Activated naive CD4-positive, alpha-beta T cell (primary cell): ENCODE measurements at places on chromosomes 2 and 18.

- DNase-seq, result no peak
These were observed 15.6 kb downstream of the KANSL3 start for GRCh38 chr2:96622544-96622943.

DNA sequence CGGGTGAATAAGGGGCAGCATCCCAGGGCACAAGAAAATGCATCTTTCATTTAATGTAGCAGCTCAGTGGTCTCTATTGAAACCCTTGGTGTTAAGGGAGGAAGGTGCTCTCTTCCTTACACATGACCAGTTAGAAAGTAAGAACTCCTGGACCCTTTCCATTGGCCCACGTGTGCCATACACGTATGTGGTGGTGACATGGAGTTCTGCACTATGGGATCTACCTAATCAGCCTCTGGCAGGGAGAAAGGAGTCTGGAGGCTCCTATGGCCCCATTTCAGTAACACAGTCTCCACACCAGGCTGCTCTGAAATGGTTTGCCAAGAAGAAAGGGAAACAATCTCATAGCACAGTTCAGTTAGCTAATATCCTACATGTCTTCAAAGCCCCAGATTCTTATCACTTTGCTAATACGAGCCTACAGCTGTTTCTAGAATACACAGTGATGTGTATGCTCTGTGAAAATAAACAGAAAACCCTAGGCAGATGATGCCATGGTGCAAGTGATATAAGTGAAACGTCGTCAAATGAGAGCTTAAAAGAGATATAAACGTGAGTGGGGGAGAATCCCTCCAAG lies 7.0 kb downstream of the EFEMP1 start:
- DNase-seq, result no peak

DNA sequence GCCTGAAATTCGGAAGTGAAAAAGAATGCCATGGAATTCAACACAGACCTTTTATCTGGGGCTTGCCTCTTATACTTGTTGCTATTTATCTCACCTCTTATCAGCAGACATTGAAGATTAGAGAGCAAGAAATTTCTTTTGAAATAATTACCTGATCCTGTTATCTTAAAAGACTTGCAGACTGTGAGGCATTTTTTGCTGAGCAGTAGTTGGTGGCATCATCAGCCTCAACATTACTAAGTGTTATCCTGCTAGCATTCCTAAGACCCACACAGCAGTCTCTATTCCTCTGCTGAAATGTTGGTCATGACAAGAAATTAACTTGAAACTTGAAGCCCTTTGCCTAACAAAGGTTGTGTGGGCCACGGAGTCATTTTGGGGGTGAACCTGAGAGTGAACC lies 186.5 kb downstream of the TRIB2 start:
- DNase-seq, result no peak

GRCh38 chr2:118085173-118086023 lies 2.9 kb upstream of the INSIG2 start:
- DNase-seq, result no peak

DNA sequence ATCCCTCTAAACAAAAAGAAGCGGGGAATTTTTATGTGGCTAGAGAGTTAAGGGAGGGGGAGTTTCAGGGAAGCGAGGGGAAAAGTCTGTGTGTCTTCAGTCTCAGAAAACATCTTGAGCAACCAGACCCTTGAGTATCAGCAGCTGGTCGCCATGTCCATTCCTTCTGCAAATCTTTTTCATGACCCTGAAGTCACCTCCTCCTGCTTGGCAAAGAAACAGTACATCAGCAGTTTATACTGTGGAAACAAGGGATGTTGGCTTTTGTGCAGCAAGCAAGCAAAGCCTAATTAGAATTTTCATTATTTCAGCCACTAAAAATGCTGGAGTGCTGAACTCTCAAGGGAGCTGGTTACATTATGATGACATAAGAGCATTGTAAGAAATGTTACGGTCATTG lies 187.4 kb upstream of the SLC8A1 start:
- DNase-seq, result no peak

GRCh38 chr2:8889978-8890377 lies 52.6 kb upstream of the KIDINS220 start:
- no peak for DNase-seq

GRCh38 chr2:148867079-148867769 lies 7.8 kb upstream of the KIF5C start:
- no peak for DNase-seq

- no peak for DNase-seq
These were observed 94.1 kb downstream of the ANKRD44 start for GRCh38 chr2:197216361-197216979.

DNA sequence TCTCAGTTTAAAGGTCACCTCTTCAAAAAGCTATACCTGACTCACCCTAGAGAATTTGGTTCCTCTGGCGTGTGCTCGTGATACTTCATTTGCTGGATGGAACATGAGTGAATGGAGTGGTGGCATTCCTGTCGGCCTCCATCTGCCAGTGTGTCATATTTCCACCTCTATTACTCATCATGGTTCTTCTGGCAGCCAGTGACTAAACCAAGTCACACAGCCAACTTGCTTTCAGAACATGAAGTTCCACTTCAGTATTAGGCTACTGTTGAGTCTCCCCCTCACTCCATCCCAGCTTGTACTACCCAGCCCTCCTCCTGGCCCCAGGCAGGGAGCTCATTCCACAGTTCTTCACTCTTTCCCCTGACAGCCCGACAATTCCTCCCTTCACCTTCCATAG lies 169.8 kb downstream of the MREG start:
- DNase-seq, result no peak

DNA sequence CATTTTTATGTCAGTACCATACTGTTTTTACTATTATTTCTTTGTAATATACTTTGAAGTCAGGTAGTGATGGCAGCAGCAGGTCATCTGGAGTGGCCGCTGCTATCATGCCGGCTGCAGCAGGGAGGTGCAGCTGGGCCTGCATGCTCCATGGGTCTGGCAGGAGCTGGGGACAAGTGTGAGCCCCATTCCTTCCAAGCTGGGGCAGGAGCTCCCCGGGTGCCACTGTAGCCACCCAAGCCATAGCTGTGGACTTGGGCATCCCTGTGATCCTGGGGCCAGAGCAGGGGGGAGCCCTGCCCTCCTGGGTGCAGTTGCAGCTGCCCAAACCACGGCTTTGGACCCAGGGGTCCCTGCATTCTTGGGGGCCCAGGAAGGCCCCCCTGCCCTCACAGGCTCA lies 59.2 kb downstream of the CSRNP3 start:
- DNase-seq, result no peak

DNA sequence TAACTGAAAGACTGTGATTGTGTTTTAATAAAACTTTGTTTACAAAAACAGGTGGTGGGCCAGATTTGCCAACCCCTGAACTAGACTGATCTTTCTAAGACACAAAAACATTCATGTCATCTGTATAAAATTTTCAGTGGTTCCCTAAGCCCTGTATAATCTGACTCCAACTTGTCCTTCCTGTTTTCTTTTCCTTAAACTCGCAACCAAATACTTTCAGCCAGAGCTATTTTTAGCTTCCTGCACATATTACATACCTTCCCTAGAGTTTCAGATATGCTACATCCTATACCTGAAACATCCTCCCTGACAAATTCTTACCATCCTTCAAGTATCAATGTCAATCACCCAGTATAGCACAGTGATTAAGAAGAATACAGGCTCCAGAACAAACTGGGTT lies 4.8 kb downstream of the GCFC2 start:
- no peak for DNase-seq

DNA sequence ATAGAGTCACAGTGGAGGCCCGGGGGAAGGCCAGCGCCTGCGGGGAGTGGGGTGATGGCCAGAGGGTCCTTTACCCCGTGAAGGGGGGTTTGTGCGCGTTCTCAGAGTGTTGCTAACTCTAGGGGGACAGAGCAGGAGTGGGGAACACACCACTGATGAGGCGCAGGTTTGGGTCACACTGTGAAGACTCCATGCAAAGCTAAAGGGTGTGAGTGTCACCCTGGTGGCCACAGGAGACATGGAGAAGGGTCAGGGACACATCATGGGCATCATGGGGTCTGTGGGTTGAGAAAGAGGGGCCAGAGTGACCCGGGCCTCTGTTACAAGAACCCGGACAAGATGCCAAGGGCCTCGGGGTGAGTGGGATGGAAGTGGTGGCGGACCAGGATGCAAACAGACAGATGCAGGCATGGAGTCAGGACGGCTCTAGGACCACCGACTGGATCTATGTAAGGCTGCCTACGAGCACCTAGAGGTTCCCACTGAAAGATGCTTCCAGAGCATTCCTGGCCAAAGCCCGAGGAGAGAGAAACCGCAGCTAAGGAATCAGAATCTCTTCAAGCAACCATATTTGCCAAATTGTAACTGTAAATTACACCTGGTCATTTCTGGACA lies 84.3 kb downstream of the PXDN start:
- DNase-seq, result no peak

- peak; percentile 35 for DNase-seq
These were observed 15.9 kb upstream of the ATP6V1B1 start for GRCh38 chr2:70919672-70920366.

GRCh38 chr2:46273225-46273863 lies 23.9 kb upstream of the EPAS1 start:
- DNase-seq, result no peak

DNA sequence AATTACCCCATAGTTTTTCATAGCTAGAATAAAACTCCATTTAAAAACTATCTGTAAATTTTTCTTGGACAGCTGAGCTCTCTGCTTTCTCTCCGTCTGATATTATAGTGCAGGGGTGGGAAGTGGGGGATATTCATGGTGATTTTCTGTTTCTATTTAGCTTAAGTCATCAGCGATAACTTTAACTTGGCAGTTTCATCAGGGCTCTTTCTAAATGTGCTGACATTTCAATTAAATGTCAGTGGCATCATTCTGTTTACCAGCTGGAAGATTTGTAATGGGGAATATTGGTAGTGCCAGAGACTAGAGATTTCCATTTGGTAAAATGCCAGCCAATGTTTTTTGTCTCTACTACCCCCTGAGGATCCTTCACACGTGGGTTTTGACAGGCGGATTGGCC lies 53.5 kb upstream of the CAPN13 start:
- DNase-seq, result no peak

DNA sequence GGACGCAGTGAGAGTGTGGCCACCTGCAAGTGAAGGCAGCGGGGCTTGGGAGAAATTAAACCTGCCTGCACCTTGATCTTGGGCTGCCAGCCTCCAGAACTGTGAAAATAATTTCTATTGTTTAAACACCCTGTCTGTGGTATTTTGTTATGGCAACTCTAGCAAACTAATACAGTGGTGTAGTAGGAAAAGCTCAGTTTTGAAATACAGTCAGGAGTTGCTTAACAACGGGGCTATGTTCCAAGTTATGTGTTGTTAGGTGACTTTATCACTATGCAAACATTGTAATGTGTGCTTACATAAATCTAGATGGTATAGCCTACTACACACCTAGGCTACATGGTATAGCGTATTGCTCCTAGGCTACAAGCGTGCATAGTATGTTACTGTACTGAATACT lies 93.4 kb upstream of the FN1 start:
- DNase-seq, result no peak

DNA sequence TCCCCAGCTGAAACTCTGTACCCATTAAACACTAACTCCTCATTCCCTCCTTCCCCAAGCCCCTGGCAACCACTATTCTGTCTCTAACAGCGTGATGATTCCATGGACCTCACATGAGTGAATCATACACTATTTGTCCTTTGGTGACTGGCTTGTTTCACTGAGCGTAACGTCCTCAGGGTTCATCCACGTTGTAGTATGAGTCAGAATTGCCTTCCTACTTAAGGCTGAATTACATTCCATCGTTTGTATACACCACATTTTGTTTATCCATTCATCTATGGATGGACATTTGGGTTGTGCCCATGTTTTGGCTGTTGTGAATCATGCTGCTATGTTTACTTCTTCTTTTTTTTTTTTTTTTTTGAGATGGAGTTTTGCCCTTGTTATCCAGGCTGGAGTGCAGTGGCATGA lies 19.6 kb upstream of the CABLES1 start:
- DNase-seq, result no peak

GRCh38 chr2:159521272-159521671 lies 95.1 kb downstream of the BAZ2B start:
- no peak for DNase-seq

DNA sequence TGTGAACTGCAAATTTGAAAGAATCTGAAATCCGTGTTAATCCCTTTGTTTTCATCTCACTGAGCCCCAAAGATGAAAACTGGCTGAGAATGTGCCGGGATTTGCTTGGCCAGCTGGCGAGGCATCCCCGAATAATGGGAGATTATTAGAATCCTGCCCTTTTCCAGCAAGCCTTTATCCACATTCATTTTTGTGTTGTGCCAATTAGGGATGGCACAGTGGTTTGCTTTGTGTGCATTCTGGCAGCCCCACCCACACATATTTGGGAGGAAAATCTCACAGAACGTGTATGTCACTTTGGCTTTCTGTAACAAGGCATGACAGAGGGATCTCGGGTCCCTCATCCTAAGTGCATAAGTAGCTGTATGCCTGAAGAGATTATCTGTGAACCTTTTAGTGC lies 405.8 kb upstream of the FAM98A start:
- DNase-seq, result no peak

GRCh38 chr2:26043862-26044696 lies 10.2 kb downstream of the RAB10 start:
- no peak for DNase-seq

DNA sequence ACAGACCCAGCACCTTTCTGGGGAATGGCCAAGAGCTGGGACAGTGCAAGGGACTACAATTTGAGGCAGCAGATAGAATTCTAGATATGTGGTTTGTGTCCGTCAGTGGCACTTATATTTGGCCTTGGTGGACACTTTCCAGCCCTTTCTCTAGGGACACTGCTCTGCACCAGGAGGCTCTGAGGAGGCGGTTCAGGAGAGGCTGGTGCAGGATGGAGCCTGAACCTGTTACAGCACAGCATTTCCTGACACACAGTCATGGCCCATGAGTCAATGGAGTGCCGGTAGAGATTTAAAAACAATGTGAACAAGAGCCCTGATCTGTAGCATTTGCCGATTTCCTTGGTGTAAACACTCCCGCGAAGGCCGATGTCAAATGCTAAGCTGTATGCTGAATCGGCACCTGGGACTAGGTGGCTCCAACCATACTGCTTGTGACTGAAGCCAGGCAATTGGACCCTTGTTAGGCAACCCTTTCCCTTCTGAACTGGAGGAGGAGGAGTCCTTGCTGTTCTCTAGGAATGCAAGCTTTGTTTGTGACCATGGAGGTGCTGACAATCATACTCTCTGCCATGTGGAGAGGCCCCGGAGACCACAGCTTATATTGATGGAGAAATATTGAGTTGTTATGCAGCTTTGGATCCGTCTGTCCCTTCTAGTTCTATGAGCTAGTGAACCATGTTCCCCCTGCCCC lies 11.9 kb downstream of the FABP1 start:
- no peak for DNase-seq

DNA sequence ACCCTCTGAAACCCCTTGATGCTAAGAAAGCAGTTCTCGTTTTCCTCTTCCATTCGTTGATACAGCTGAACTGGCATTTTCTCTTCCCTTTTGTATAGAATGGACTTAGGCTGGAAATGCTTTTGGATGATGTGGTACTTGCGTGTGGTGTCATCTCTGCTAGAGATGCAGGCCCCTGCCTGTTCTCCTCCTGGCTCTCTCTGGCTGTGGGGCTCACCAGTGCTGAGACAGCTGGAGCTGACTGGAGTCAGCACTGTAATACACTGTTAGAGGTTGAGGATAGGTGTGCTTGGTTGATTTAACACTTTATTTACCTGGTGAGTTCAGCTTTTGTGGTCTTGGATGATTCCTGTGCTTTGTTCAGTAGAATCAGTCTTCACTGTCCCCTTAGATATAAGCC lies 30.2 kb downstream of the PARD3B start:
- DNase-seq, result no peak

GRCh38 chr2:161381546-161381945 lies 34.6 kb upstream of the TBR1 start:
- no peak for DNase-seq

- no peak for DNase-seq
These were observed 360.6 kb downstream of the NBAS start for GRCh38 chr2:15200581-15200980.

GRCh38 chr2:113162869-113163268 lies 10.9 kb upstream of the PSD4 start:
- no peak for DNase-seq
